Naive thymus-derived CD8-positive, alpha-beta T cell (primary cell): ENCODE measurements at places on chromosomes 7 and 10. TPM values are rescaled to one million over a fixed set of nuclear protein-coding genes. Genes with fewer than 3 reads are reported as not detected.

DNA sequence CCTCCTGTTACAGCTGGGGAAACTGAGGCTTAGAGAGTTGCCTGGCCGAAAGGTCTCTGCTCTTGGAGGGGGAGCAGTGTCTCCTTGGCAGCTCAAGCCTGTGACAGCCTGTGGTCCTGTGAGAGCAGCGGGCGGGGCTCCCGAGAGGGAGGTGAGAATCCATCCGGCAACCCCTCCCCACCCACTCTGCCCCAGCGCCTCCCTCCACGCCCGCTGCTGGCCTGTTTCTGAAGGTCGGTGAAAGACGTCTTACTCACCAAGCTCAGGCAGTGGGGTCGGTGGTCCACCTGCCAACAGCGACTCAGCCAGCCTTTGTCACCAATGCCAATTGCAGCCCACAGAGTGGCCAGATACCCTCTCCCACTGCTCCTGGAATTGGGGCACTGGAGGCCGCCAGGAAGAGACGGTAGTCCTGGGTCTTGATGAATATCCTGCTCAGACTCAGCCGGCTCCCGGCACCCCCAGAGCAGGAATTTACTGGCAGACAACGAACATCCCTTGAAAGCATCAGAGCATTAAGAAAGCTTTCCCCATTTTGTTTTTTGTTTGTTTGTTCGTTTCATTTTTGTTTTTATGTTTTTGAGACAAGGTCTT lies 7.4 kb upstream of the TTYH3 start:
- DNase-seq, result no peak

DNA sequence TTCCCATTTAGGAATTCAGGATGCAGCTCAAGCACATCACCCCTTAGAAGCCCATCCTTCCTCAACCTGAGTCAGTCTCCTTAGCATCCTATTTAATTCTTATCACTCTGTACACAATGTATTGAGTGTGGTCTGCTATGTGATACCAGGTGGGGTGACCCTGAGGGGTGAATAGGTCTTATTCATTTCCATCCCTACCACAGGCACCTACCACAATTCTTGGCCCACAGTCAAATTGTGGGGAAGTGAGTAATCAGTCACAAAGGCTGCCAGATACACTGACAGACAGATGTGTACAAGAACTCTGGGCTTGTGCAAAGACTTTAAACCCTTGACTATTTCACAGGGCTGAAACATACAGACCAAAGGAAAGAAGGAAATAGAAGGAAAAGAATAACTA lies 560.5 kb downstream of the PARD3 start:
- DNase-seq, result no peak

STAM gene
- total RNA-seq, result 23.8 TPM

OGDHL gene
- total RNA-seq, result not detected

MRPS17 gene
- 11.4 TPM for total RNA-seq

DNA sequence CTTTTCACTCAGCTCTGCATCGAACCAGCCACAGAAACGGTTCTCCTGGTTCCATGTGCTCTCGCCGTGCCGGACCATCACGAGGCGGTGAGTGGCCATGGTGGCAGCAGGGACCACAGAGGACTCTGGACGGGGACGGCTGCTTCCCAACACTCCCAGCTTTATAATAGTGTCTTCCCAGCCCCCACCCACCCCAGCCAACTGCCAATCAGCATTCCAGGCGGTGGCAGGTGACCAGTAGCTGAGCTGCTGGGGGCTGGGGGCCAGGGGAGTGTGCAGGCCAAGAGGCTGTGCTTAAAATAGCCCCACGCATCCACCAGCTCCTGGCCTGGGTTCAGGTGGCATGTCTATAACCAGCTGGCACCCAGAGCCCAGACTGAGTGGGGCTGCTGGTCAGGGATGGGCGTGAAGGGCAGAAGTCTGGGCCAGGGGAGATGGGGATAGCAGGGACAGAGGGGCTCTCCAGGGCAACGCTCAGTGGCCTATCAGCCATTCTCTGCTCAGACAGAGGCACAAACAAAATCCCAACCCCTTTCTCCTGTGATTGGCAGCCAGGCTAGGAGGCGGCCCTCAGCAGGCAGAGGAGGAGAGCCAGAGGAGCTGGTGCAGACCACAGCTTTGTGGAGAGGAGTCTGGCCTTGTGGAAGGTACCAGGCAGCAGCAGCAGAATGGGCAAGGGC lies at the start of gene PGAM2:
TSS of gene PGAM2 (minus strand) at position 137 of the 680 bp plus-strand sequence. CDS start at position 99, 38 bp downstream.
- DNase-seq, result no peak

CDNF gene
- total RNA-seq, result 4.9 TPM

DNA sequence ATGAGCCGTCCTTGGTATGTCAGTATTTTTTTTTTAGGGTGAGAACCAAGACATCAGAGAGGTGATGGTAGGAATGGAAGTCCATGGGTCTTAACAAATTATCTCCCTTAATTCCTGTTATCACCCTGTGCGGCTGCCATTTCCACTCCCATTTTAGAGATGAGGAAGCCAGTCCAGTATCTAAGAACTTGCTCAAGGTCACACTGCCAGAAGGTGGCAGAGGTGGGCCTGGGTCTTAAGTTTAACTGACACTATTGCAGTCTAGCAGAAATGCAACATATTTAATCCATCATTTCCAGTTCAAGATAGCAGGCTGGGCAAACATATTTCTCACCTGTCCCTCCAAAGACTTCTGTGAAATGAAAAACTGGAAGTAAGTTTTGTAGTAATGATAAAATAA lies 108.3 kb downstream of the GLI3 start:
- no peak for DNase-seq

OR6B1 gene
- total RNA-seq, result not detected

NACAD gene
- total RNA-seq, result 0.16 TPM

DNA sequence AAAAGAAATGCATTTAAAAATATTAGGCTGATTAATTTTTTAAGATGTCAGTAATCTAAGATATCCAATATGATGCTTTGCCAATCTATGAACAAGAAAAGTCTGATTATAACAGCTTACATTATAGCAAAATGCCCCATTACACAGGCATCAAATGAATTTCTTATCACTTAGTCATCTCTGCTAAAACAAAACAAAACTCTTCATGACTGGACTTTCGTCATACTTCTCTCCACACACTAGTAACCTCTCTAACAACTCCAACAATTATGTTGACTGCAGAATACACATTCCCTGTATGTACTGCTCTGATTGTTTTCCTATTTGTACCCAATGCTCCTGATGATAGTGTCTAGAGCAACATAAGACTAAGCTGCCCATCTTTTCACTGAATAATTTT lies 3.8 kb upstream of the MKI67 start:
- no peak for DNase-seq

DNA sequence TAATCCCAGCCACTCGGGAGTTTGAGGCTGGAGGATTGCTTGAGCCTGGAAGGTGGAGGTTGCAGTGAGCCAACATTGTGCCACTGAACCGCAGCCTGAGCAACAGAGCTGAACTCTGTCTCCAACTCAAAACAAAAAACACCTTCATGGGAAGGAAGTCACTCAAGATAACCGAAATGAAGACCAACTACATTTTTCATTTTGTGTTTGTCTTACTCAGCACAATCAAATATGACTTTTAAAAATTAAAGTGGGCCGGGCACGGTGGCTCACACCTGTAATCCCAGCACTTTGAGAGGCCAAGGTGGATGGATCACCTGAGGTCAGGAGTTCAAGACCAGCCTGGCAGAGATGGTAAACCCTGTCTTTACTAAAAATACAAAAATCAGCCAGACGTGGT lies 40.0 kb downstream of the CREM start:
- no peak for DNase-seq

- DNase-seq, result no peak
Measured at GRCh38 chr10:34811968-34812514, 3.1 kb downstream of the PARD3 start.

GRCh38 chr7:149637911-149638565 lies 135.3 kb downstream of the ZNF467 start:
- no peak for DNase-seq

DNA sequence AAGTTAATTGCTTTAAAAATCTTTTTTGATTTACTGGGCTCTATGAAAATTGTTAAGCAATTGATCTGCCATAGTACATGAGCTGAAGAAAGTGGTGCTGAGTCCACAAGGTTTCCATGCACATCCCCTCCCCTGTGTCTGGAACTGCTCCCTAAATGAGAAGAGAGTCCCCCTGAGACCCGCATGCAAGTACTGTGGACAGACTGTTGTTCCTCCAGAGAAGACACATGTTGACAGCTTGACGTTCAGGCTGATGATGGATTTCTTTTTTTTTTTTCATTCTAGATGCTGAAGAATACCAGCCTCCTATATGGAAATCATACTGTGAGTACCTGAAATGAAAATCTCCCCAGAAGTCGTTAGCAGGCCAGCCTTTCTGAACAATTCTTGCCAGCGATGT lies 159.8 kb downstream of the CHN2 start:
- DNase-seq, result no peak

DNA sequence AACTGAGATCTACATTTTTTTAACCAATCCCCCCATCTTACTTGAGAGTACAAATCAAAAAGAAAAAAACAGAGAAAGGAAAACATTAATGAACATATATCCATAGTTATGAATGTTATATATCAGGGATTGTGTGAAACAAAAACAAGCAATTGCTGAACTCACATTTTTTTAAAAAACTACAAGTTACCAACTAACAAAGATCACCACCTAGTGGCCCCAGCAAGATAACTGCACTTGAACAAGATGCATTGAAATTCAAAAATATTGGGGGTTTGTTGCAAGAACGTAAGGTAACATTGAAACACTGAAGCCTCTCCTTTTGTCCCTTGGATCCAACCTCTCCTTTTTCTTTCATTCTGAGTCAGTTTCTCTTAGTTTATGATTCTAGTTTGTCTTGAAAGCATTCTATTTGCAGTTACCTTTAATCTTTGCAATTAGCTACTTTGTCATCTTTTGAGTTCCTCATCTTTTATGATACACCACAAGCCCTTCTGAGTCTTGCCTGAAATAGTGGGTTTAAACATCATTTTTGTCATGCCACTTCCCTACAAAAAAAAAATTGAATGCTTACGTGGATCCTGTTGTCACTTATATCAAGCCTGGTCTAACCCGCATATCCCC lies 87.3 kb upstream of the TES start:
- no peak for DNase-seq

GRCh38 chr10:117274509-117274908 lies 33.6 kb downstream of the SLC18A2 start:
- DNase-seq, result no peak

DNA sequence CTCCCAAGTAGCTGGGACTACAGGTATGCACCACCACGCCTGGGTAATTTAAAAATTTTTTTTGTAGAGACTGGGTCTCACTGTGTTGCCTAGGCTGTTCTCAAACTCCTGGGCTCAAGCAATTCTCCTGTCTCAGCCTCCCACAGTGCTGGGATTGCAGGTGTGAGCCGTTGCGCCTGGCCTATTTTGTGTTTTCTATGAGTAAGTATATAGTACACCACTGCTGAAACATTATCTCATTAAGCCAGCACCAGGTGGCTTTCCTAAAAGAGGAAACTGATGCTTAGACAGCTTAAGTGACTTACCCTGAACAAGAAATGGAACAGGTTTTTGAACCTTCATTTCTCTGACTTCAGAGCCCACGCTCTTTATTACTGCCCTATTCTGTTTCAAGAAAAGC lies 7.8 kb upstream of the PTPN12 start:
- no peak for DNase-seq

FAM180A gene
- not detected for total RNA-seq

HABP2 gene
- total RNA-seq, result not detected

ELFN1 gene
- not detected for total RNA-seq

- no peak for DNase-seq
Measured at GRCh38 chr10:122102146-122102868, 113.3 kb downstream of the TACC2 start.

DNA sequence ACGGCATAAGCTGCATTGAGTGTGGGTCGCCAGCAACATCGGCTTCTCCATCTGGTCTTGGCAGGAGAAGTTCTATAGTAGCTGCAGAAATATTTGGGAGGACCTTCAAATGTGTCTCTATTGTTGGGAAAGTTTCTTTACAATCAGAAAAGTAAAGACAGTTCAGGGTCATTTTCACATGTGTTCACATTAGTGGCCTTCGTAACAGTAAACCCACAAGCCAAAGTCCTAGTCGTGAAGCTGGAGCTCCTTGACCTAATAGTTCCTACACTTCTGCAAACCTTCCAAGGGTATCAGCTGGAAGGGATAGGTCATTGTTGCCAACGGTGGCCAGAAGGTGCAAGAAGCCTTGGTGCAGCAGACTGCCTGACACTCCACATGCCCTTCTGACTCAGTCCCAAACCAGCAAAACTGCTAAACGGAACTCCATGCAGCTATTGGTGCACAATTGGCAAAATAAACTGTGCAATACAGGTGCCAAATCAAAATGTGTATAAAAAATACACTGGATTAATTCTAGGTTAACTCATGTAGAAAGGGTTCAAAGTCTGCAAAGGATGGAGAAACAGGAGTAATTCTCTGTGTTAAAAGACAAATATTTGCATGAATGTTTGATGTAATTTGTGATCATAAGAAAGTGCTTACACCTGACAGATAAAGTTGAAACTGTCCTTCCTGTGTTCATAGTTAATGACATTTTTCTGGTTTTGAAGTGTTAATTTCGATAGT lies 102.8 kb upstream of the EGFR start:
- DNase-seq, result no peak

ANKMY2 gene
- total RNA-seq, result 12.3 TPM

DNA sequence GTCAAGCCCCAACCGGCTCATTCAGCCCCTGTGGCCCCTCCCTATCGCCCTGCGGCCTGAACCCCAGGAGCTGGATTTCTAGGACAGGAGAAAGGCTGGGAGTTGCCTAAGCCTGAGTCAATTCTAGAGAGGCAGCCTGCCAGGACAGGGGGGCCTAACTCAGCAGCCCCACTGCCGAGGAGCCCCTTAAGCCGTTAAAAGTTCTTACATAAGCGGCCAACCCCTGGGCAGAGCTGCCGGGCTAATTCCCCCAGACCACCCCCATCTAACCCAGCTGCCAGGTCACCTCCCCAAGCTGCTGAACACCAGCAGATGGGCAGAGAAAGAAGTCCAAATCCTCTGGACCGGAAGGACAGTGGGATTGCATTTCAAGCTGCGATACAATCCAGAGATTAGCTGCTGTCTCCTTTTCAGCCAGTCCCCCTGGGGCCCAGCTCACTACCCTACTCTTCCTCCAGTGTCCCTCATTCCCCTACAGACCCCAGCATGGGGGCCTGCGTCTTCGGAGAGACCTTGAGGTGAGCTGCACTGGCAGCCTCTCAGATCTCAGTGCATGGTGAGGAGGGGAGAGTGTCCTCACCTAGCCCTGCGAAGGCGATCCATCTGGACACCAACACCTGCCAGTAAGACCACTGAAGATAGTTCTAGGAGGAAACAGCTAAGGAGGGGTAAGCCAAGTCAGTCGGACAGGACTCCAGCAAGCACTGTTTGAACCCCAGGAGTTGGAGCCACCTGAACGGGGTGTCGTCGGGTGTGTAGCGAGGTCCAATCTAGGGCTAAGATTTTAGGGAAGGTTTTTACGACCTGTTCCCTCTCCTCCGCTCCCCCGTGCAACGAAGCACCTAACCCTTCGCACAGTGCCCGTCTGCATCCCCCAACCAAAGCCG lies 830 bp downstream of the IMPDH1 start:
- DNase-seq, result no peak

DNA sequence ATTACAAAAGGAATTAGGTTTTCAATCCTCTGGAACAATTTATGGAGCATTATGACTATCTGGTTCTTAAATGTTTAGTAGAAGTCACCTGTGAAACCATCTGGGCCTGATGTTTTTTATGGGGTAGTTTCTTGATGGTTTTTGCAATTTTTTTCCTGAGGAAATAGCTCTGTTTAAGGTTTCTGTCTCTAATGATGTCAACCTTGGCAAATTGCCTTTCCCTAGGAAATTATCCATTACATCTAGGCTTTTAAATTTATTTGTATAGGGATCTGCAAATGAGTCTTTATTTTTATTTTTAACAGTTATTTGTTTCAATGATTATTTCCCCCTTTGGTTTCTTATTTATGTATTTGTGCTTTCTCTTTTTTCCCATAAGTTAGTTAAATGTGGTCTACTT lies 222.8 kb downstream of the GALNT17 start:
- DNase-seq, result no peak
